Lower lobe of right lung (tissue), 2 donors: ENCODE measurements at places on chromosomes 1 and 21. TPM values are rescaled to one million over a fixed set of nuclear protein-coding genes. Genes with fewer than 3 reads are reported as not detected.

GRCh38 chr21:34243562-34243961 lies 120.2 kb upstream of the KCNE2 start:
- no peak for DNase-seq
- H3K27me3 ChIP-seq: no peaks in the 10 kb centered on the region
- H3K4me3 ChIP-seq: no peak overlapping the region
- H3K27ac ChIP-seq: no peak overlapping the region
- no peaks in the 10 kb centered on the region for H3K4me1 ChIP-seq

GRCh38 chr1:43991476-43992231 lies at the start of gene CCDC24:
Gene CCDC24 (plus strand): TSS chr1:43991599. CDS start chr1:43991879, 280 bp downstream.
- H3K27ac ChIP-seq: peak within 1 kb of the TSS; percentile 73
- H3K27me3 ChIP-seq: no peaks in the 10 kb centered on the region
- peak; percentile 92 for DNase-seq
- H3K4me3 ChIP-seq: peak within 1 kb of the TSS; percentile 81
- peaks cover 16% of the 10 kb centered on the region for H3K4me1 ChIP-seq
- no peaks in the 10 kb centered on the region for H3K36me3 ChIP-seq

DNA sequence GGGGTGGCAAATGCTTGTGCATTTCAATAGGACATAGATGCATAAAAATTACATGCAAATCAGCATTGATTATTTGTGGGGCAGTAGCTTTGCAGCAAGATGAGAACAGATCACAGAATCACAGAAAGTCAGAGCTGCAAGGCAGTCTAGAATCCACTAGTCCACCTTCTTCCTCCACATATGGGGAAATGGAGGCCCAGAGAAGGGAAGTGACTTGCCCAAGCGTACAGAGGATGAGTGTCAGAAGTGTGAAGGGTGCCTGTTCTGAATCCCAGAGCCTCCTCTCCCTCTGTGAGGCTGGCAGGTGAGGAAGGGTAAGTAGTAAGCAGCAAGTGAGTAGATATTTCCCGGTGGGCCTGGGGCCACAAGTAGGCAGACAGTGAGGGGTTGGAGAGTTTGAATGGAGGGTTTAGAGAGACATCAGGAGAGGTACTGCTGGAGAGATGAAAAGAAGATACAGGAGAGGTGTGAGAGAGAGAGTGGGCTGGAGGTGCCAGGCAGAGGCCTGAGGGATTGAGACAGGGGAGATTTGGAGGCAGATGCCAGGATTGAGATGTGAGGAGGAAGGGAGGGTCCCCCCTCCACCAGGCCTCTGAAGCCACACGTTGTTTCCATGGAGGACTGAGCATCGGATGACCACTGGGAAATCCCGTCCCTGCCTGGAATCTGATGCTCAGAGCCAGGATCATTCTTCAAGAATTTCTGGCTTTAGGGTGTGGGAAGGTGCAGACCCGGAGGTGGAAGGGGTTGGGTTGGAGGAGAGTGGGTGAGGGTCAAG lies 4.8 kb upstream of the MYOG start:
- no peaks in the 10 kb centered on the region for H3K4me1 ChIP-seq
- H3K27ac ChIP-seq: no peak overlapping the region

DNA sequence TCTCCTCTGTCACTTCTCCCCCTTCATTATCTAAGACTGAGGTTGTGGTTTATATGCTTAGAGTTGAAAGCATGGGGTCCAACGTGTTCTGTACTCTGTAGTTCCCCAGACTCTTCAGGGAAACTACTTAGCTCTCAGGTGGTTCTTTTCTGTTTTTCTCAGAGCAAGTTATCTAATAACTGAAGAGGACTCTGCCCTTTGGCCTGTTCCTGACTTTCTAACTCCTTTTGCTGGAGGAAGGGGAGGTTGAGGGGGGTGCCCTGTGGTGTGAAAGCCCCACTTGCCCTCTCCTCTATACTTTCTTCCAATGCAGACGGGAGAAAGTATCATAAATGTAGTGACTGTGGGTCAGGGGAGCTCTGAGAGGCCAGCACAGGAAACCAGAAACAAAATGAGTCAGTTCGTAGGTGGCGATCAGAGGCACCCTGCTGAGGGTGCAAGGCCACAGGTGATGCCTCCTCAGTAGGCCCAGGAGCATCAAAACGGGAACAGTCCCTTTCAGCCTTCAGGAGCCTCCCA lies 5.0 kb downstream of the SLC25A44 start:
- DNase-seq: no peak
- H3K27me3 ChIP-seq: no peaks in the 10 kb centered on the region
- H3K4me1 ChIP-seq: peaks cover 45% of the 10 kb centered on the region
- peaks cover 56% of the 10 kb centered on the region for H3K36me3 ChIP-seq
- H3K4me3 ChIP-seq: no peak overlapping the region
- H3K27ac ChIP-seq: no peak overlapping the region

- H3K4me1 ChIP-seq: peaks cover 16% of the 10 kb centered on the region
- H3K36me3 ChIP-seq: no peaks in the 10 kb centered on the region
- DNase-seq: no peak
- peak overlapping the region; percentile 59 for H3K27ac ChIP-seq
- peak overlapping the region; percentile 38 for H3K4me3 ChIP-seq
Measured at GRCh38 chr1:117735045-117735992, 129.5 kb downstream of the TENT5C start.

DNA sequence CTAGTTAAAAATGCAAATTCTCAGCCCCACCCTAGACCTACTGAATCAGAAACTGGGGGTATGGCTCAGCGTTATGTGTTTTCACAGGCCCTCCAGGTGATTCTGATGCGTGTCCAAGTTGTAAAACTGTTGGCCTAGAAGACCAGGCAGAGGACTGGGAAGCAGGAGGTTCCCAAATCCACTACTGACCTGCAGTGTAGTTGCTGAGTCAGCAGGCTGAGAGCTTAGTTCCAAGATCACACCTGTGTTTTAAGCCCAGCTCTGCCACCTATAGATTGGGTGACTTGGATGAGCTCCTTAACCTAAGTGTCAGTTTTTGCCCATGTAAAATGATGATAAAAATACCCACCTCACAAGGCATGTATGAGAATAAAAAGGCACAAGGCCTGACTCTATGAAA lies 4.1 kb downstream of the GRHL3 start:
- no peak for DNase-seq
- no peak overlapping the region for H3K27ac ChIP-seq
- H3K4me3 ChIP-seq: no peak overlapping the region
- H3K4me1 ChIP-seq: peaks cover 26% of the 10 kb centered on the region

Gene MCOLN3
- 7.6 TPM for total RNA-seq

Gene GPR3
- total RNA-seq: 0.18 TPM

Gene EFNA1
- 144 TPM for total RNA-seq
